A549 (cell line): ENCODE measurements at places on chromosomes 6 and 20. TPM values are rescaled to one million over a fixed set of nuclear protein-coding genes. Genes with fewer than 3 reads are reported as not detected.
A peak's percentile ranks its signal among the peaks of the same experiment; 100 is the strongest.

The GTSF1L gene
- not detected in 3 replicates for polyA plus RNA-seq

The OR2B6 gene
- polyA plus RNA-seq = 0.11 to 0.24 TPM (median 0.18 TPM) in 3 replicates

The WFDC10B gene
- polyA plus RNA-seq = not detected in 3 replicates

The ULBP1 gene
- 0.89 to 1.2 TPM (median 1.1 TPM) in 3 replicates for polyA plus RNA-seq

The STMND1 gene
- polyA plus RNA-seq = not detected in 3 replicates

DNA sequence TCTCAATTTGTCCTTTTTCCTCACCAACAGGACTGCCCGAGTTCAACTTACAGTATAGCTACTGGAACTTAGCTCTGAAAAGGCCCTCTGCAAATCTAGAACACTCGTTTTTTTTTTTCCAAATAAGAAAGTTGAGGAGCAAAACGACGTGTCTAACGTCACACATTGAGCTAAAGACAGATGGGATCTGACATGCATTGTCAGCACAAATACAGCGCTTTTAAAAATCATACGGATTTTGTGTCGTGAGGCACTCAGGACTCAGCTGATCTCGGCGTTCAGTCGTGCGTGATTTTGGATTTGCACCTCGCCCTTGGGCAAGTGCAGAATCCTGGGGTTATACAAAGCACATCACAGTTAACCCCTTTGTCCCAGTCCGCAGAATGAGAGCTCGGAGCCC lies 94.7 kb upstream of the ZNF322 start:
- DNase-seq = no peak

DNA sequence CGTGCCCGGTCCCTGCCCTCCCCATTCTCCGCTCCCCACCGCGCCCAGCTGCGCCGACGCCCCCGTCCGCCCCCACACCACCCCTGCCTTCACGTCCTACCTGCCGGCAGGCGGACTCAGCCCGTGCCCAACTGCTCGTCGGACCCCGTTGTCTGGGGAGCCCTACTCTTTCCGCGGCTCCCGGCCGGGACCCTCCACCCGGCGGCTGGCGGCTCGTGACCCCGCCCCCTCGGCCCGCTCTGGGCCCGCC lies at the start of gene SERAC1:
SERAC1 (minus strand) TSS at position 223 of the 250 bp plus-strand sequence. CDS start 9,899 bp downstream, outside the sequence.
- no peak for DNase-seq

- DNase-seq = no peak
Observed at GRCh38 chr20:47551222-47551621, 49.5 kb downstream of the NCOA3 start.

- no peak for DNase-seq
Observed at GRCh38 chr20:15675813-15676484, 897.3 kb downstream of the KIF16B start.

DNA sequence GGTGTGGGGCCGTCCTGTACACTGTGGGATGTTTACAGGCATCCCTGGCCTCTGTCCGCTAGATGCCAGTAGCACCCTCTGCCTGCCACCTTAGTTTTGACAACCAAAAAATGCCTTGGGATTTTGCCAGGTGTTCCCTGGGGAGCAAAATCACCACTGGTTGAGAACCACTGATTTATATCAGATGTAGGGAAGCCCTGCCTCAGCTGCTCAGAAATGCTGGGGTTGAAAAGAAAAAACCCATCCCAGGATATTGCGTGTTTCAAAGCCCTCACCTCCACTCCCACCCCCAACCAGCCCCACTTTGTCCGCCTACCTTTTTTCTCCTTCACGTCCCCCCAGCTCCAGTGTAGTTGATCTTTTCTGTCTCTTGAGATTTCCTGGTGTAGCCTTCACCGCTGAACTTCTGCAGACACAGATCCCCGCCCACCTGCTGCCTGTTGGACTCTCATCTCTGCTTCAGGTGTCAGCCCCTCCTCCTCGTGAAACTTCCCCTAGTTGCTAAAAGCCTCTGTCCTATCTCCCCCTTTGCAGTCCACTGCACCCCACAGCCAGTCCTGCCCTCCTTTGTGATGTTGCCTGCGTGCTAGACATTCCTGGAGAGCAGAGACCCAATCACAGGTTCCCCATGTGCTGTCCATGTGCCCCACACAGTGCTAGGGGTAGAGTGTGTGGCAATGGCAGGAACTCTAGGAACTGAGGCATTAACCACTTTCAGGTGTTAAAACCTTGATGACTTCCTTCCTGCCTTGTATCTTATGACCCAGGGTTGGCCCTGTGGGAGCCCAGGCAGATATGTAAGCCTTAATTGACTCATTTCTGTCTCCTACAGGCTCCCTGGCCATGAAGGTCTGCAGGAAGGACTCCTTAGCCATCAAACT lies 98.9 kb downstream of the TBC1D7 start:
- DNase-seq = peak; percentile 32

- DNase-seq = peak; percentile 93
Observed at GRCh38 chr6:125913864-125914351, 42.7 kb upstream of the HINT3 start.

GRCh38 chr20:16926626-16927430 lies 178.7 kb downstream of the OTOR start:
- no peak for DNase-seq

DNA sequence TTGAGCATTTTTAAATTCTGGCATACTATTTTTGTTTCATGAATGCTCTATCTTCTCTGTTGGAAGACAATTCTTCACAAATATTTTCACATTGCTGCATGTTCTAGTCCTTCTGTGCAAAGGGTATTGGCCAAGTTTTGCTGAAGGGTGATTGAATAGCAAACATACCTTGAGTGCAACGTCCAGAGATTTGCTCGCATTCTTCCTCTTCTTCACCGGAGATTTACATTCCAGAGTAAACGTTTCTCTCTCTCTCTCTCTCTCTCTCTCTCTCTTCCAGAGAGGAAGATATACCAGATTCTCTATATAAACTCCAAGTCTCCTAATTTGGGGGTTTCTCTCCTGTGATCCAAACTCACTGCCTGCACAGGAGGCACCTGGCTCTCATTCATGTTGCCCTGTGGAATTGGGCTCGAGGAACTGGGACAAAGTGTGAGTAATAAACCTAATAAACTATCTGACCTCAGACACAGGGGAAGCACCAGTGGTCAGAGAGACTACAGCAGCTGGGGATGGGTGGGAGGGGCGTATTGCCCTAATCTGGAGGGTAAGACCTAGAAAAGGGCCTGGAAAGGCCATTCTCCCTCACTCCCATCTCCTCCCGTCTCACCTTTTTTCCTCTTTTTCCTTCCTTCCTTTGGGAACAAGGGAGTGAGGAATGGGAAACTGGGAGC lies 1.1 kb upstream of the TREML1 start:
- DNase-seq = no peak

GRCh38 chr6:125728739-125729138 lies 20.7 kb upstream of the HEY2 start:
- DNase-seq = no peak

DNA sequence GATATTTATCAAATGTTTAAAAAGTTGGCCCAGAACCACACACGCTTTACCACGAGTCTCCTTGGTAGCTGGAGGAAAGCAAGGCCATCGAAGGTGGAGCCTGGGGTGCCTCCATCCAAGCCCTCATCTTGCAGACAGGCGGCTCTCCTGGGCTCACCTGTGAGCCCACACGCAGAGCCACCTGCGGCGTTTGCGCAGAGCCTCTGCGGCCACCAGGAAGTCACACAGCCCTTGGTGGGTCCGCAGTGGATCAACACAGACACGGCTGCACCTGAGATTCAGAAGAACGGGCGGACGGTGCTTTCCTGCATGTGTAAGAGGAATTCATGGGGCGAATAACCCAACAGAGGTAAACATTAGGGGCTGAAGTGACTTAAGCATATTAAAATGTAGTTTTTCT lies 24.5 kb upstream of the SMOC2 start:
- DNase-seq = no peak

- peak; percentile 82 for DNase-seq
Observed at GRCh38 chr20:4966826-4967751, 34.2 kb downstream of the SLC23A2 start.
